ENCODE measurements at places on chromosomes 6 and 20.

DNA sequence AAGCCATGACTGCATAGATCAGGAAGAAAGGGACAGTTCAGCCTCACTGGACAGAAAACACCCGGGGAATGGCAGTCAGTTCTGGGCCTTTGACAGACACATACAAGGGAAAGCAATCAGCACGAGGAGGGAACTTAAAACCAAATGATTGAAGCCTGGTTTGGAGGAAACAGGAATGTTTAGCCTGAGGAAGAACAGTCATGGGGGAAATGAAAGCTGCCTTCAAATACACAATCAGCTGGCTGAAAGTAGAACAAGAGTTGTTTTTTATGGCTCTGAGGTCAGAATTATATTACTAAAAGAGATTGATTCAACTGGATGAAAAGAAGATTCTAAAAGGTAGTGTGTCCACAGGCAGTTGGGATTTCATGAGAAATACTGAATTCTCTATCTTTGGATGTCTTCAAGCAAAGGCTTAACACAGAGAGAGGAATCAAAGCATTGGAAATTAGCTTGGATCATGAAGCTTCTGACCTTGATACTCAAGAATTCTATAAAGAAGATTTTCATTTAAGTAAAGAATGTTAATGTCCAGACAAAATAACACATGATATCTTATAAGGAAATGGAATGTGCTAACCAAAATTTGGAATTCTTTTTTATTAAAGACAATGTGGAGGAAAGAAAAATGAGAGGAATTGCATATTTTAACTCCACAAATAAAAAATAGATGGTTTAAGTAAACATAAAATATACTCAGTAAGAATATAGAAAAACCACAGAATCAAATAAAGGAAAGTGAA is 216.6 kb downstream of the IBTK start:
- no peak for DNase-seq

- DNase-seq: no peak
Observed at GRCh38 chr20:43917380-43917779, 2.7 kb downstream of the TOX2 start.

DNA sequence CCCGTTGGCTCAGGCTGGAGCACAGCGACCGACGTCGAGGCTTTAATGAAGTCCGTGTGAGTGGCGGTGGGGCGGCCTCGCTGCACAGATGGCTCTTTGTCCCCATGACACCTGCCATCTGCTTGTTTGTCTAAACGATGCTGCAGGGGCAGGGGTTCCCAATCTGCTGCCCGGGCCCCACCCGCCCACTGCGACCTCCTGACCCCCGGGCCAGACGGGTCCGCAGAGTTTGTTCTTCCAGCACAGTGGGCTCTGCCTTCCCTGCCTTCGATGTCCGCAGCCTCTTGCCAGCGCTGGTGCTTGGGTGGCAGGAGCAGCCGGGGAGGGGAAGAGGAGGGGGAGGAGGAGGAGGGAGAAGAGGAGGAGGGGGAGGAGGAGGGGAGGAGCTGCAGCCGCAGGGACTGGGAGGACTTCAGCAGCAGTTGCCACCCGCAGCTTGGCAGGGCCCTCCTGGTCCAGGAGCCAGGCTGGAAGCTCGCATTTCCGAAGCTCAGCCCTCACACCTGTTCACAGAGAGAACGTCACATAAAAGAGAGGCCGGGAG is 210.0 kb downstream of the DLL1 start:
- no peak for DNase-seq

DNA sequence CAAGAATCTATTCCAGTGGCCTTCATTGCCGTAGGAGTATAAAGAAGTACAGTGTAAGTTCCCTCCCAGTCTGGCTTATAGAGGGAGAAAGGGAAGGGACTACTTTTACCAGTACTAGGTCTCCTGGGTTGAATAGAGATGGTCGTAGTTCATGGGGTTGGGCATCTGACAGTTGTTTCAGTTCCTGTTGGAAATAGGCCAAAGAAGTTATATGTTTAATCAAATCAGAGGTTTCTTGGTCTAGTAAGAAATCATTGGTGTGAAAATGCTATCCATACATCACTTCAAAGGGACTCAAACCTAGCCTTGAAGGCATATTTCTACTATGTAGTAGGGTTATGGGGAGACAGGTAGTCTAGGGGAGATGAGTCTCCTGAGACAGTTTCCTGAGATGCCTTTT is 45.6 kb upstream of the MAN1A1 start:
- DNase-seq: no peak

DNA sequence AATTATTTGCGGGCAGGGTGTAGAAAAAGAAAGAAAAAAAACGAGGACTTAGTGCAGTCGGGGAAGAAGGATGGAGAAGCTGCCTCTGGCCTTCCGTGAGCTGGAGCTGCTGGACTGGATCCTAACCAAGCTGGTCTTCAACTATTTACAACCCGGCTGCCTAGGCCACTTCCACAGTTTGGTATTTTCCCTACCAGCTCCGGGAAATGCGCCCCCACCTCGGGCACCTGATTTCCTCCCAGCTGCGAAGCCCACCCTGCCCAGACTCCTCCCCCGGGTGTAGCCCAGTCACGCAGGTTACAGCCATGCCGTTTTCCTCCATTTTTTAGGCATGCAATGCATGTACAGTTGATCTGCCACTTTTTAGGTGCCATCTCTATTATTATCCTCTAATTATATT is 21.2 kb downstream of the THEMIS start:
- peak; percentile 45 for DNase-seq

- DNase-seq: no peak
Observed at GRCh38 chr20:20827992-20828597, 115.7 kb upstream of the RALGAPA2 start.

- DNase-seq: peak; percentile 71
Observed at GRCh38 chr6:42166444-42167141, 6.6 kb upstream of the GUCA1A start.

DNA sequence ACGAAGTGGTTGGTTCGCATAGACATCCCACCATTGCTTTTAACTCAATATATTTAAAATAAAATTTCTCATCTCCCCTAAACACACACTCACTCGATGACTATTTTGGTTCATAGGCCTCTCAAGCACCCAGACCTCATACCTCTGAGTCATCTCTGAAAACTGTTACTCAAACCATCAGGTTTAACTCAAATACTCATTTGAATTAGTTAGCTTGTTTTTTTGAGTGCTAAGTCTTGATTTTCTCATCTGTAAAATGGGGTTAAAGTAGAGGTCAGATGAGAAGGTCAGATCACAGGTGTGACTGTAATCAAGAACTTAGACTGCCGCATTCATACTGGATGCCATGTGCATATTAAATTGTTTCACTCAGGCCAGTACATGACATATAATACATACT is 243.9 kb upstream of the TENT5A start:
- no peak for DNase-seq

GRCh38 chr20:17316316-17317038 is 89.6 kb downstream of the PCSK2 start:
- no peak for DNase-seq

GRCh38 chr20:43545837-43546578 is 12.8 kb upstream of the SGK2 start:
- no peak for DNase-seq

DNA sequence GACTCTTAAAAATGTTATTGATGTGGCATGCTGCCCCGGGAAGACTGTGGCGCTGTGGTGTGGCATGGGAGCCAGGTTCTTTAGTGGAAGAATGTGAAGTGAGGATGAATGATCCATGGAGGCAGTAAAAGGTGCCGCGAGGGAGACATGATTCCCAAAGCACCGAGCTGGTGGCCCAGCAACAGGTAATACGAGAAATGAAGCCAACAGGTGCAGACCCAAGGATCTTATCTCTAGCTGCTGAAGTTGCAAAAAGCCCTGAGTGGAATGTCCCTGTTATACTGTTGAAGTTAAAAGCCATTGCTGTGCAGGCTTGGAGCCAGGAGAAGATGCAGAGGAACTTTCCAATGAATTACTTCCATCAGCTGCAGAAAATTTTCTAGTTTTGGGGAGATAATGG is 53.5 kb downstream of the OR2B6 start:
- no peak for DNase-seq

DNA sequence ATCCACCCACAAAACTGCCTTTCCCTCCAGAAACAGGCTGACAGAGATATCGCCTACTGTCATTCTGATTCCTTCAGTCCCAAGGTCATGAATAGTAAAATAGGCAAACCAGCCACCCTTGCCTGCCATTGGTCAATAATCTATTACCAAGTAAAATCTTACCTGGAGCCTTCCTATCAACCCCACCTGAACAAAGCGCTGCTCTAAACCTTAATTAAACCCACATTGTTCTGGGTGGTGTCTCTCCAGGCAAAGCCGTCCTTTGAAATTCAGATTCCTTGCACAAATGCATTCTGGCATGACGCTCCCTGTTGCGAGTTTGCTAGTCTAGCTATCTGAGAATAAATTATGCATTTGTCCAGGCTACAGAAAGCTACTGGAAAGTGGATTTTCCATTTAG is 291.6 kb upstream of the ECI2 start:
- no peak for DNase-seq

GRCh38 chr6:105310947-105311346 is 91.9 kb downstream of the PREP start:
- DNase-seq: no peak

GRCh38 chr20:18727032-18727508 is 86.5 kb upstream of the SCP2D1 start:
- DNase-seq: no peak

Measured in activated CD8-positive, alpha-beta memory T cell treated with anti-CD3 and anti-CD28 coated beads for 48 hours (primary cell).